ENCODE measurements at places on chromosomes 12 and 14. TPM values are rescaled to one million over a fixed set of nuclear protein-coding genes. Genes with fewer than 3 reads are reported as not detected.

DNA sequence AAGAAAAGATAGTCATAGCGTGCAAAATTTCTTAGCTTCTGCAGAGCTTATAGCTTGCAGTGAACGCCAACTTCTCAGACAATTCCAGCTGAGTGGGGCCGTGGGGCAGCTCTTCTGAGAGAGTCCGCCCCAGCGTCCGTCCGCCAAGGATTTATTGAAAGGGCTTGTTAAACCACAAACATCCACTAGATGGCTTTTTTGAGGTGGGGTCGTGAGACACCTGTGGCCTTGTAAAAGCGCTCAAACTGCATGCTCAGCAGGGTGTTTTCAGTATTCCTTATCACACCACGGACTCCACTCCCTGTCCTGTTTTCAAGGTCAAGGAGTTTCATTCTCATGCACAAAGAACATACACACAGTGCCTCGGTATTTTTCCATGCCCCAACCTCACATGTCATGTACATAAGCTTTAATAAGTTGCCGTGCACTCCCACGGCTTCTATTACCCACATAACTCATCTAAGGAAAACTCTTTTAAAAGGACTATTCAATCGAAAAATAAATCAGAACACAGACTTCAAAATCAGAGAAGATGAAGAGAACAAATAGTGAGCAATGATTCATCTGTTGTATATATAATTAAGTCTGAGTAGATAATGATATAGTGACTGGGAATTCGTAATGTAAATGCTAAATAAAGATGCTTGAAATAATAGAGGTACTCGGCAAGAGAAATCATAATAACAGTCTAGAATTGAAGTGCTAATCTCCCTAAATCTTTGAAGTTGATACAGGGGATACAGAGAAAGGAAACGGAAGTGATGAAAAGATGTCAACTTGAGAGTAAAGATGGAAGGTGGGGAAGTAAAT, 46.7 kb downstream of the WBP11 start:
- no peak for DNase-seq

DNA sequence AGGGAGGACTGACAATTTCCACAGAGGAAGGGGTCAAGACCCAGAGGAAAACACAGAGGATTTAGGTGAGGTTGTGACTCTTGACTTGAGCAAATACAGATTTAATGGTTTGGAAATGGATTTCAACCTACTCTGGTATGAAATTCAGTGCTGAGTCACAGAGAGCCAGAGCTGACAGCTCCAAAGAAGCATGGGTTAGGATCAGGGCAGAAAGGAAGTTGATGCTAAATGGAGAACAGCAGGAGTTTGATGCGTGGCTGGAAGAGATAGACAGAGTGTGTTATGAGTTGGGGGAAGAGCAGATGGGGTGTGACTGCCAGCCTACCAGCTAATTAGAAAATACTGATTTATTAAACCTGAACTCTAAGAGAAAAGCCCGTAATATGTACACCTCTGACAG, 272.6 kb downstream of the FOXG1 start:
- DNase-seq: no peak

GRCh38 chr14:71885301-71885700, 46.9 kb upstream of the RGS6 start:
- no peak for DNase-seq

DNA sequence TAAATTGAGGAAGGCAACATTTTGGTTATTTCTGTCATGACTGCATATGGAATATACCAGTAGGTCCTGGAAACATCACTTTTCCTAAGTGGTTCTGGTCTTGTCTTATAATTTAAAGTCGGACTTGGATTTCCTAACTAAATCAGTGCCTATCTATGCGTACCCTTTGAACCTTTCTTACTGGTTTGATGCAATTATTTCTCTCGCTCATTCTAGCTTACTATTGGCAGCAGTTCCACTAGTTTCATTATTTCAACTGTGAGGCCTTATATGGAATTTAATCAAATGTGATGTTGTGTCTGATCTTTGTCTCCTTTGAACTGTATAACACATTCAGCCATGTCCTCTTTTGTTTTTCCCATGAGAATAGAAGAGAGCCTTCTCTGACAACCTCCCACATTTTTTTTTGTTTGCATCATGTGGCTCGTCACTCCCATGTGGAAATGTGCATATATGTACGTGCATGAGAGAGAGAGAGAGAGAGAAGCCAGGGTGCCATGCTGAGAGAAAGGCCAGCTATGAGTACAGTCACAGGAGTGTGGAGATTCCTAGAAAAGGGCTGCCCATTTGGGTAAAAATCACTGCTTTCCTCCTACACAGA, 48.0 kb downstream of the AKAP6 start:
- DNase-seq: no peak

RTL1 gene
- total RNA-seq: 1.1 TPM

DNA sequence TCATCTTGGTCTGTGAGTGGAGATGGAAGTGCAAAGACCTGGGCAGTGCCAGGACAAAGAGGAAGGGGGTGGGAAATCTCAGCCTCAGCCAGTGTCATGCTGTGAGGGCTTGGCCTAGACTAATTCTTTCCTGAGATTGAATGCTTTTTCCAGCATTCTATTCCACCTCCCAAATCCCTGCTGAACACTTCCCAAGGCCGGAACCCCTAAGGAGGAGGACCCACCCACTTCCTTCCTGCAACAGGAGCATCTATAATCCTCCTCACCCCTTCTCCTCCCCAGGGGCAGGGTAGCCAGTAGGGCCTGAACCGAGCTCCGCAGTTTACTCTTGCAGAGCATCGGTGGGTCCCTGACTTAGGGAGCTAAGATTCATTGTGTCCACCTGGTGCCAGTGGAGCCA, 3.2 kb downstream of the PLEKHD1 start:
- no peak for DNase-seq
